Smooth muscle cell of the pulmonary artery (primary cell): ENCODE measurements at places on chromosomes 16 and 17. TPM values are rescaled to one million over a fixed set of nuclear protein-coding genes. Genes with fewer than 3 reads are reported as not detected.

PLA2G10 gene
- total RNA-seq: not detected in 2 replicates

MKS1 gene
- 8.6 and 11.5 TPM in 2 replicates for total RNA-seq

QRICH2 gene
- total RNA-seq: 5.0 and 5.5 TPM in 2 replicates

MPP2 gene
- total RNA-seq: 5.1 and 10.7 TPM in 2 replicates

NUDT21 gene
- total RNA-seq: 59.6 and 129 TPM in 2 replicates

TM4SF5 gene
- total RNA-seq: not detected in 2 replicates

TRPV3 gene
- total RNA-seq: 1.4 and 2.3 TPM in 2 replicates

RETREG3 gene
- total RNA-seq: 58.5 and 62.9 TPM in 2 replicates
